ENCODE measurements at places on chromosomes 13 and 19.

DNA sequence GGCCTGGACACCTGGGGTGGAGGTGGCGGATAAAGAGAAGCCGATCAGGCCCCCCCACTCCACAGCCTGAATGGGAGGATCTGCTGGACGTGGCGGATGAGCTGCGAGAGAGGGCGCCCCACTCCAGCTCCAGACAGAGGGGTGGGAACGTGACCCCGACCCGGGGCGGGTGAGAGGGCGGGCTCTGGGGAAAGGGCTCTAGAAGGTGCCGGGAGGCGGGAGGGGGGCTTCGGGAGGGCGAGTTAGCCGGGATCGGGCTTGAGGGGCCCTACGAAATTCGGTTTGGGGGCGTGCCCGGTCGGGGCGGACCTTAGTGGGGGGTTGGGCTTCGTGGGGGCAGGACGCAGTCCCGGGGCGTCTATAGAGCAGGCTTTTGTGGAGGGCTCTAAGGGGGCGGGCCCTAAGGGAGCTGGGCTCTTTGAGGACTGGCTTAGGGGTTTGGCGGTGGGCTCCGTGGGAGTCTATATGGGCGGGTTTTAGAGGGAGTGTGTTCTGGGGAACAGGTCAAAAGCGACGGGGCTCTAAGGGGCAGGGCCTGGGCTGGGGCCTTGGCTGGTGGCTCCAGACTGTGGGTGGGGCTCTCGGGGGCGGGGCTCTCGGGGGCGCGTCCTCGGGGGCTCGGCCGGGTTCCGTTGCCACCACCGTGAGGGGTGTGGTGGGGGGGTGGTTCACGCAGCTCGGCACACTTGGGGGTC lies 4.1 kb upstream of the NANOS3 start:
- DNase-seq: no peak

GRCh38 chr13:38419312-38419873 lies 69.7 kb downstream of the UFM1 start:
- no peak for DNase-seq

- no peak for DNase-seq
Measured at GRCh38 chr13:40434516-40435397, 231.7 kb downstream of the FOXO1 start.

GRCh38 chr13:35833608-35834275 lies 297.4 kb downstream of the DCLK1 start:
- no peak for DNase-seq

DNA sequence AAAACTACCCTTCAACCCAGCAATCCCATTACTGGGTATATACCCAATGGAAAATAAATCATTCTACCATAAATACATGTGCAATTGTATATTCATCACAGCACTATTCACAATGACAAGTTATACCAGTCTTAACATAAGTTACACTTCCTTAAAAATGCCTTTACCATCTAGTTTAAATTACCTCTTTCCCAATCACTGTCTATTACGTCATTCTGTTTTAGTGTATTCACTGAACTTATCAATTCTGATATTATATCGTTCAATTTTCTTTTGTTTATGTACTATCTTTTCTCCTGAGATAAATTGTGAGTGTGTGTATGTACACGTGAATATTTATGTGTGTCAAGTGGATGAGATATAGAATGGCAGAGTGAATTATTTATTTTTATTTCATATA lies 1416.8 kb downstream of the OLFM4 start:
- no peak for DNase-seq

GRCh38 chr19:30227661-30228112 lies 144.5 kb upstream of the ZNF536 start:
- no peak for DNase-seq

DNA sequence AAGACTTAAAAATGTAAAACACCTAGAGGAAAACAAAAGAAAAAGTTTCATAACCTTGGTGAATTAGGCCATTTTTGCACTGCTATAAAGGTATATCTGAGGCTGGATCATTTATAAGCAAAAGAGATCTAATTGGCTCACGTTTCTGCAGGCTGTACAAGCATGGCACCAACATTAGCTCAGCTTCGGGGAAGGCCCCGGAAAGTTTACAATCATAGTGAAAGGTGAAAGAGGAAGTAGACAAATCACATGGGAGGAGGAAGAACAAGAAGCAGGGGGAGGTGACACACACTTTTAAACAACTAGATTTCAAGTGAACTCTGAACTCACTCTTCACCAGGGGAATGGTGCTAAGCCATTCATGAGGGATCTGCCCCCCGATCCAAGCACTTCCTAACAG lies 1358.5 kb upstream of the PCDH9 start:
- no peak for DNase-seq

DNA sequence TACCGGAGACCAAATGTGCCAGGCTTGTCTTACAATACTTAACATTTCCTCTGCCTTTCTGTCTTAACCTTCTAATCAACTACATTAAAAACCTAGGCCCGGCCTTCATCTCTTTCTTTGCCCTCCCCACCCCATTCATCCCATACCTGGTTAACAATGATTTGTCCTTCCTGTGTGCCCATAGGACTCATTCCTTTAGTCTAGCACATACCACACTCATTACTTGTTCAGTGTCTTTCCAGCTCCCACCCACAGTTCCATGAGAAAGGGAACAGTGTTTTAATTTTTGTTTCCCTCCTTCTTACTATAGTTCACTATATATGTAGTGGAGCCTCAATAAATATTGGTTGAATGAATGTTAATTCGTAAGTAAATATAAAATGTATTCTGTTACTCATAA lies 2.4 kb downstream of the CLN5 start:
- DNase-seq: no peak

DNA sequence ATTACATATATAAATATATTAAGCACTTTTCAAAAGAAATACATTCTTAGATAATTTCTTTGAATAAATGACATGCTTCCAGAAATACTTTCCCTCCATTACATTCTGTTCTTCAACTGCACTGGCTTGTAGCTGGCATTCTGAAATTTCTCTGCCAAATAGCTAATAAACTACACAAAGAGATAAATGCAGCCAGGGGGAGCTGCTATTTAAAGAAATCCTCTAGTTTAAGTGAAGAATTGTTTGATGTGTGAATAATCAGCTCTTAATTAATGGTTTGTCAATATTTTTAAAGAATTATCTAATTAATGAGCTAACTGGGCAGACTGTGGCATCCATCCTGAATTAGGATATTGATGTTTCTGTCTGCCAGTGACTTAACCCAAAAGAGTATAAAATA lies 30.7 kb downstream of the SLC7A1 start:
- no peak for DNase-seq

GRCh38 chr19:30090476-30090875 lies 148.4 kb downstream of the URI1 start:
- no peak for DNase-seq

DNA sequence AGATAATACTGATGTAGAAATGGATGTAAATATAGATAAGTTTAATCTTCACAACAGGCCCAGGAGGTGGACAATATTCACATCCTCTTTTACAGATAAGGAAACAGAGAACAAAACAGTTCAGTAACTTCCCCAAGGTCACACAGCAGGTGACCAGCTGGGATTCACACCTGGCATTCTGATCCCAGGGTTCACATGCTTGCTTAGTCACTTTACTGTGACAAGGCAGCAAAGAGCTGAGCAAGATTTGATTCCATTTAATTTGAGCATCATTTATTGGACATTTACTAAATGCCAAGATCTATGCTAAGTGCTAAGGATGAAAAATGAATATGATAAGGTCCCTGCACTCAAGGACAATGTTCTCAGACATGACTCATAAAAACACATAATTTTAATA lies 94.1 kb upstream of the STARD13 start:
- no peak for DNase-seq

Data from stimulated activated CD4-positive, alpha-beta T cell treated with anti-CD3 and anti-CD28 coated beads, Interleukin-2, amount 100 ng/mL, for 4 hours (primary cell).